ENCODE measurements at places on chromosomes 3 and 15.

DNA sequence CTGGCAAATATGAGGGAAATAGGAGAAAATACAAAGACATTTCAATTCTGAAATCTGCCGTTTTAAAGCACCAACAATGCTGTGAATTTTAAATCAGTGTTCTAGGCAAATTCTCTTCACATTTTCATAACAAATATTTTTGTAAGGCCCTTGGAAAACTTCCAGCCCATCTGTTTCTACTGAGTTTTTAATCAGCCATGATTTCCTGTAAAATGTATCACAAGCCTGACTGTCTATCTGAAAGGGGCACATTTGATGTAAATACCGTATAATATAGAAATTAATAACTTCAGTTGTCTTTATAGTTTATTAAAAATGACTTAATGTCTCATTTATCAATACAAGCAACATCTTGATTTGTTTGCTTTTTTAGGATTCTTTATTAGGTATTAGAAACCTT lies 454.7 kb downstream of the PYDC2 start:
- DNase-seq: no peak

GRCh38 chr15:76553102-76553501 lies 216.5 kb downstream of the ISL2 start:
- no peak for DNase-seq

DNA sequence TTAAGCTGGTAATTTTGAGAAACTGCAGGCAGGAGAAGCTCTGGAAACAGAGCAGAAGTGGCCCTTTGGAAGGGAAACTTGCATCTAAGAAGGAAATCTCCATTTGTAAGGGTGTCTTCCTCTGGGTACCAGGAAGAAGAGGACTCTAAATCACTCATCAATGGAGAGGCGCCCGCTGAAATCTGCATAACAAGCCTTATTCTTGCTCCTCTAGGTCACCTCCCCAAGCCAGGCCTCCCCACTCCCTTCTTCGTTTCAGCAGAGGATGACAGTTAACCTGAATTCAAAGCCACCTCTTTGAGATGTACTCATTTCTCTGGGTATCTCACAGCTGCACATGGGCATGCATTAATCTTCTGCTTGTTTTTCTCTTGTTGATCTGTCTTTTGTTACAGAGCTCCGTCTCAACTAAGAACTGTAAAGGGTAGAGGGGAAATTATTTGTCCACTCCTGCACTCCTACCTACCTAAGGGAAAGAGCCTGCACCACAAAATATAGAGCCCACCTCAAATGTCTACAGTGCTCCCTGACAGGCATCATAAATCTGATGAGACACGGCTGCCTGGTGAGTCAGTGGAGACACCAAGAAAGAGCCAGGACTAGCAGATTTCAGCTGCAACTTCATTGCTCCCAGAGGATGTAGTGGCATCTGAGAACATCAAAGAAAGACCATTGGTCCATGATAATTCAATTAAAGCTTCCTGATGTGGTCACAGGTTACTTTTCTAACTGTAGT lies 51.5 kb downstream of the GABRB3 start:
- no peak for DNase-seq

GRCh38 chr3:39106851-39107387 lies 508 bp downstream of the GORASP1 start:
- DNase-seq: no peak

- DNase-seq: no peak
Measured at GRCh38 chr3:72663429-72663828, 184.8 kb downstream of the SHQ1 start.

DNA sequence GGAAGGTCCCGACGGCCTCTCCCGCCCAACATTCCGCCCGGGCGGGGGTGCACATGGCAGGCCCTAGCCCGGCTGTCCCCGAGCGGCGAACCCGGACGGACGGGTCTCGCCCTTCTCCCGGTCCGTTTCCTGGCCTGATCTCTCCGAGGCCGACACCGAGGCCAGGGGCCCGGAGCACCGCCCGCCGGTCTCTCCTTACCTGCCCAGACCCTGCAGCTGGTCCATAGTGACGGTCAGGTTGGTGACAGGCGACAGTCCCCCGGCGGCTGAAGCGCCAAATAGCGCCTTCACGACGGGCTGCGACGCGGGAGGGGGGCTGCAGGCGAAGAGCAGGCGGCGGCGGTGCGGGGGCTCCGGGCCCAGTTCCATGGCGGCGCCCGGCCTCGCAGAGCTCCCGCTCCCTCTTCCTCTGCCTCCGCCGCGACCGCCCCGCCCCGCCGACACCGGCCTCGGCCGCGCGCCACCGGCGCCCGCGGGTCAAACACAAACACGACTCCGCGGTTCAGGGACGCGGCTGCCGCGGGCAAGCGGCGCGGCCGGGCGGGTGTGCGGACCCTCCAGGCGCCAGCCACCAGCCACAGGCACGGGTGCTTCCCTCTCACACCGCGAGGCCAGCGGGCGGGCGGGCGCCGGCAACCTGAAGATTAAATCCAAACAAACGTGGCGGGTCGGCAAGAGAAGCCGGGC lies 495 bp downstream of the CDC25A start:
- DNase-seq: no peak

GRCh38 chr3:109109574-109109973 lies 8.4 kb downstream of the MORC1 start:
- DNase-seq: no peak

- DNase-seq: no peak
Measured at GRCh38 chr3:8154617-8155016, 347.0 kb upstream of the LMCD1 start.

GRCh38 chr15:79539401-79539800 lies 107.3 kb downstream of the MINAR1 start:
- no peak for DNase-seq

- no peak for DNase-seq
Measured at GRCh38 chr3:48945891-48946549, 27.4 kb downstream of the ARIH2 start.

DNA sequence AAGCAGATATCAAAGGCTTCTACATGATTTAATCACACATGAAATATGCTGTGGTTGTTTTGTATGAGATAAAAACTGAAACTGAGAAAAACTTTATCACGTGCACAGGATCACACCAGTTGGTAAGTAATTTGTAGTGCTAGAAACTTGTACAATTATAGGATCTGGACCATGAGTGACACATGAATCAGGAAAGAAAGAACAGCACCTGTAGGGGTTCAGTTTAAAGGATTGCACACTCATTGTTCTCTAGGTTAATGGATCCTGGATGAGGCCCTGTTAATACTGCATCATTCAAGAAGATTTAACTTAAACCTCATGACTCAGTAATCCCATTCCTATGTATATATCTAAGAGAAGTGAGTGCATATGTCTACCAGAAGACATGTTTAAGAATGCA lies 87.9 kb downstream of the STT3B start:
- DNase-seq: no peak

- no peak for DNase-seq
Measured at GRCh38 chr15:28133281-28133680, 34.2 kb upstream of the OCA2 start.
